Airway epithelial cell (primary cell): ENCODE measurements at places on chromosomes 3 and 15. TPM values are rescaled to one million over a fixed set of nuclear protein-coding genes. Genes with fewer than 3 reads are reported as not detected.

ARPIN gene
- 8.8 and 14.1 TPM in 2 replicates for total RNA-seq

MCTP2 gene
- 11.6 and 21.2 TPM in 2 replicates for total RNA-seq

XCR1 gene
- 0.07 TPM in 1 of 2 replicates, not detected in the other for total RNA-seq

ASB7 gene
- 5.0 and 9.5 TPM in 2 replicates for total RNA-seq

CCDC14 gene
- total RNA-seq = 10.9 and 17.6 TPM in 2 replicates

RASGRP1 gene
- 0.85 and 1.2 TPM in 2 replicates for total RNA-seq
